Stimulated activated CD4-positive, alpha-beta T cell treated with anti-CD3 and anti-CD28 coated beads, Interleukin-1b, Interleukin-23, amount 100 ng/mL, for 1 hour (primary cell): ENCODE measurements at places on chromosomes 5 and 9.

DNA sequence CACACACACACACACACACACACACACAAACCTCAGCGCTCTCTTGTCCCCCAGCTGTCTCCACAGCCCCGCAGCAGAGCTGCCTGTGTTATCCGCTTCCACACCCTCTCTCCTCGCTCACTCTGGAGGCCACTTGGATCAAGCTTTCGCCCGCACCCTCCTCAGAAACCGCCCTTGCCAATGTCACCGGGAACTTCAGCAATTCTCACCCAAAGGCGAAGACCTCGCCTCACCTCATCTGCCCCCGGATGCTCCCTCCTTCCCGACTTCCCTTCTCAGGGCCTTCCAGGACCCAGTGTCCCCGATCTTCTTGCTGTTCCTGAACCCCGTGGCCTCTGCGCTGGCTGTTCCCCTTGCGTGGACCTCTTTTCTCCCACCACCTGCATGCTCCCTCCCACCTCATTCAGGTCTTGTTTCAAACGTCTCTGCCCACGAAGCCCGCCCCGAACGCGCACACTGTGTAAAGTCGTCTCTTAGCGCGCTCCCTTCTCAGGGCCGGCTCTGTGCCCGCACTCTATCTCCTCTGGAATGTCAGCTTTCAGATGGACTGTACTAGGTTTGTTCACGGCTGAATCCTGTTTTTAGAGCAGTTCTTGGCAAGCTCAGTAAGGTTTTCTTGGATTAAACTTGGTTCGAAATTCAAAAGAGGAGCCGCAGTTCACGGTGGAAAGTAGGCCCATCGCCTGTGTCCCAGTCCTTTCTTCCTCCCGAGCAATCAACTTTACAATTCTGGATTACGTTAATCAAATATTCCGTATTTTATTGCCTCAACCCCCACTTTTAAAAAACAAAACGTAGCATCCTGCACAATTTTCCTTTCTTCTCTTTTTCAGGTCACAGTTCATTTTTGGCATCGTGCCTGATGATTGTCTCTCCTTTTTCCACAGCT, 1.0 kb upstream of the TRIM7 start:
- DNase-seq, result no peak

DNA sequence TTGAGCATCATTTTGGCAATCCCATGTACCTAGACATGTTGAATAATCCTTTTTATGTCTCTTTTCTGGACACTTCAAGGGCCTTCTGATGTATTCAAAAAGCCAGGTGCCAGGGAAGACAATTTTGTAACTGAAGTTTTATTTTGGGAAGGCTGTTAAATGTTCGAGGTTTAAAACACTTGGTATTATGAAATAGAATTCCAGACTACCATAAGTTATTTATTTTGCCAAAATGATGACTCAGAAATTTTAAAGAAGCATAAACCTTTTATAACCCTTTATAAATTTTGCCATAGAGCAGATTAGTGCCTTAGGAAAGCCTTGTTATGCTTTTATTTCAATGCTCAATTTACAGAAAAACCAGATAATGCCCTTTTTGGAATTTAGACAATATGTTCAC, 30.3 kb upstream of the UHRF2 start:
- no peak for DNase-seq

- no peak for DNase-seq
These were observed 48.3 kb upstream of the POU4F3 start for GRCh38 chr5:146290318-146290717.

DNA sequence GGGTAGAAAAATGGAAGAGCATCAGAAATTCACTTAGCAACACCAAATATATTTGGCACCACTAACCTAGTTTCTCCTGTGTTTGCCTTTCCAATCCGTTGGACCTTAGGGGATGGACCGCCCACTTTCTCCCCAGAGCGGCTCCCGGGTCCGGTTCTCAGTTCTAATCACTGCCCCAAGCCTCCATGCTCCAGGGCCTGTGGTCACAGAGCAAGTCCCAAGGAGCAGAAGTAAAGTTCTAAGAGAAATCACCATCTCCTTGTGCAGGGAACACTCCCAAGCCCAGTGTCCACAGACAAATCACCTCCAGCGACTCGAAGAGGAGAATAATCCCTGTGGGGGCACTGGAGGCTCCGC, 728 bp upstream of the SLC1A1 start:
- no peak for DNase-seq

- no peak for DNase-seq
These were observed 38.3 kb downstream of the NR2F1 start for GRCh38 chr5:93621327-93621798.

GRCh38 chr9:120862452-120862851, 14.5 kb downstream of the PHF19 start:
- no peak for DNase-seq

GRCh38 chr9:131747352-131747751, 7.5 kb upstream of the RAPGEF1 start:
- no peak for DNase-seq

GRCh38 chr9:121696930-121697329, 45.5 kb downstream of the DAB2IP start:
- no peak for DNase-seq

DNA sequence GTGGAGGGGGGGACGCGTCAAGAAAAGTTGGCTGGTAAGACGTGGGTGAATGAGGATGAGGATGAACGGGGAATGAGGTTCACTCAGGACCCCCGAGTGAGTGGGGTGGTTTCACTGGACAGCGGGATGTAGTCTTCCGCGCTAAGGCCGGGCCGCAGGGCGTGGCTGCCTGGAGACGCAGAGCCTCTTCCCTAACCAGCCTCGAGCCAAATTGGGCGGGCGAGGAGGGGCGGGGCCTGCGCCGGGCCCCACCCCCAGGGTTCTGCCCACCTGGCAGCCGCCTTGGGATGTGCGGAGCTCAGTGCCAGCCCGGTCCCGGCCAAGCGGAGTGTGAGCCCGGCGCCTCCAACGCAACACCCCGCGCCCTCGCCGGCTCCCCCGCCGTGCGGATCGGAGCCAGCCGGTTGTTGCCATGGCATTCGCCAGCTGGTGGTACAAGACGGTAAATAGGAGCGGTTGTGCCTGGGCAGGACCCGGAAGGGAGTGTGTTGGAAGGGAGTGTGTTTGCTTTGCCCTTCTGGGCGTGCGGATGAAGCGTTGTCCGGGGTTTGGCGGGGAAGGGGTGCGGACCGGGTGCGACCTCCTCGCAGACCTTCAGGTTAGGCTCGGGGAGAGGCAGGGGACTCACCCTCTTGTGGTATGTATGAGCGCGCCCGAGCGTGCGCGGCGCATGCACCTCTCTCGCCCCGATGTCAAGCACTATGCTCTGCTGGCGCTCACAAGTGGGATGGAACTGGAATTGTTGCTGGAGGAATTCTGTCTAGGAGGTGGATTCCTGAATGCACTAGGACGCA, 746 bp downstream of the CAST start:
- DNase-seq, result peak; percentile 85

DNA sequence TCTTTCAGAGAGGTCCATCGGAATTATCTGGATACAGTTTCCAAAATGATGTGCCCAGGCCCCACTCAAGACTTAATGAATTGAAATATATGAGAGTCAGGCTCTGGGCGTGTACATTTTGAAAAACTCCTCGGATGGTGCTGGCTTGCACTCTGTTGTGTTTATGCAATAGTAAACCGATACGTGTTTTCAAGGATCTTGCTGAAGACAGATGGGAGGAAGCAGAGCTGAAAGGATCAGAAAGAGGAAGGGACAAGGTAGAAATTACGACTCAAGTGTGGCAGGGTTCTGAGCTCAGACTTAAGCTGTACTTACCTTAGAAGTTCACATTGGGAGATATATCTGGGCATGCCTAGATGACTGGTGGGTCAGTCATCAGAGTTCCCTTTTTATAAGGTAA, 13.7 kb upstream of the STOM start:
- no peak for DNase-seq

- no peak for DNase-seq
These were observed 734.6 kb upstream of the PTPRD start for GRCh38 chr9:11347437-11347836.

GRCh38 chr5:40649463-40650030, 30.2 kb upstream of the PTGER4 start:
- no peak for DNase-seq
